D721Med (cell line): ENCODE measurements at places on chromosomes 6 and 20.

GRCh38 chr20:53445321-53445731 lies 148.3 kb downstream of the ZNF217 start:
- no peak for DNase-seq

GRCh38 chr6:55276745-55277530 lies 50.3 kb upstream of the GFRAL start:
- DNase-seq: no peak

DNA sequence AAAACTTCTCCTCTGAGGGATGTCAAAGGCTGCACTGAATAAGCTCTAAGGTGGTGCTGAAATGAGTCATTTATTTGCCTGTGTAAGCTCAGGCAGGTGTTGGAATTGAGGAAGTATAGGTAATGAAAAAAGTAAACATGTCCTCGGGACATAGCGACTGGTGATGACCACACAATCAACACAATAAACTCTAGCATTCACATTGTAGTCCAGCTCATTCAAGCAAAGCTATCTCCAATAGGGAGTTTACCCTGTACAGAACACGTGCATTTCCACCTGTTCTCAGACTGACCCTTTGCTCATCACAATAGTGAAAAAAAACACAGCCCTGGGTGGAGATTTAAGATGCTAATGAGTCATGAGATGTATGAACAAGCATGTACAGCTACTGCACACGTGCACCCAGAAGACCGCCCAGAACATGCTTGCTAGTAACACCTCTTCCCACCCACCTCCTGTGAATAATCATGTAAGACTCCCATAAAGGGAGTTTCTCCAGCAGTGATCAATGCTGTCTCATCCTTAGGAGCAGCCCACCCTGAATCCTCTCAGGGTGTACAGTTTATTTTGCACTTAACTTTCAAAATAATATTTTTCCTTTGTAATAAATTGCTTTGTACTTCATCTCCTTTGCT lies 33.0 kb upstream of the POU5F1 start:
- no peak for DNase-seq

GRCh38 chr6:28658475-28659249 lies 133.0 kb downstream of the GPX5 start:
- DNase-seq: no peak

- no peak for DNase-seq
Measured at GRCh38 chr20:19617256-19617655, 140.8 kb upstream of the RIN2 start.

DNA sequence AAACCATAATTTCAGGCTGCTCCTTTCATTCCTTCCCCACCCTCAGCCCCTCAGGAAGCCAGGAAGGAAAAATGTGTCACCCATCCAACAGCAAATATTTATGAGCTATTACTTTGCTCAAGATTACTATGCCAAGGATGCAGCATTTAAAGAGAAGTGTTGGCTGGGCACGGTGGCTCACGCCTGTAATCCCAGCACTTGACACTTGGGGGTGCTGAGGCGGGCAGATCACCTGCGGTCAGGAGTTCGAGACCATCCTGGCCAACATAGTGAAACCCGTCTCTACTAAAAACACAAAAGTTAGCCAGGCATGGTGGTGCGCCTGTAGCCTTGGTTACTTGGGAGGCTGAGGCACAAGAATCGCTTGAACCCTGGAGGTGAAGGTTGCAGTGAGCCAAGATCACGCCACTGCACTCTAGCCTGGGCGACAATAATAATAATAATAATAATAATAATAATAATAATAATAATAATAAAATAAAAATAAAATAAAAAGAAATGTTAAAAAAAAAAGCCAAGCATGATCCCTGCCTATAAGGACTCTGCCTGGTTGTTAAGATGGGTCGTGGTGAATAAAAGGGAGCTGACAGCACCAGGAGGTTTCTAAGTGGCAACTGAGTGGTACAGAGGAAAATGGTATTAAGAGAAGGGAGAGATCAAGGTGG lies 20.5 kb upstream of the TIAM2 start:
- no peak for DNase-seq
